Lung microvascular endothelial cell (primary cell): ENCODE measurements at places on chromosomes 2 and 18. TPM values are rescaled to one million over a fixed set of nuclear protein-coding genes. Genes with fewer than 3 reads are reported as not detected.
A peak's percentile ranks its signal among the peaks of the same experiment; 100 is the strongest.

RAD51AP2 gene
- not detected in 2 replicates for total RNA-seq

SLC66A3 gene
- 35.5 and 37.1 TPM in 2 replicates for total RNA-seq

TPRKB gene
- 20.4 and 30.3 TPM in 2 replicates for total RNA-seq

SULT1C4 gene
- 94.6 and 123 TPM in 2 replicates for total RNA-seq

DNA sequence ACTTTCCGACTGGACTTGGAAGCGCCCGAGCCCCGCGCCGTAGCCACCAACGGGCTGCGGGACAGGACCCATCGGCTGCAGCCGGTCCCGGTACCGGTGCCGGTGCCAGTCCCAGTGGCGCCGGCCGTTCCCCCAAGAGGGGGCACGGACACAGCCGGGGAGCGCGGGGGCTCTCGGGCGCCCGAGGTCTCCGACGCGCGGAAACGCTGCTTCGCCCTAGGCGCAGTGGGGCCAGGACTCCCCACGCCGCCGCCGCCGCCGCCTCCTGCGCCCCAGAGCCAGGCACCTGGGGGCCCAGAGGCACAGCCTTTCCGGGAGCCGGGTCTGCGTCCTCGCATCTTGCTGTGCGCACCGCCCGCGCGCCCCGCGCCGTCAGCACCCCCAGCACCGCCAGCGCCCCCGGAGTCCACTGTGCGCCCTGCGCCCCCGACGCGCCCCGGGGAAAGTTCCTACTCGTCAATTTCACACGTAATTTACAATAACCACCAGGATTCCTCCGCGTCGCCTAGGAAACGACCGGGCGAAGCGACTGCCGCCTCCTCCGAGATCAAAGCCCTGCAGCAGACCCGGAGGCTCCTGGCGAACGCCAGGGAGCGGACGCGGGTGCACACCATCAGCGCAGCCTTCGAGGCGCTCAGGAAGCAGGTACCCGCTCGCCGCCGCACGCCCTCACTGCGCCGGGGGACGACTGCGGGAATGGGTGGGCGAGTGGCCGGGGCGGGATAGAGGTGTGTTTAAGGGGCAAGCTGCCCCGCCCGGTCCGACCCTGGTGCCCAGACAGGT, 713 bp downstream of the ATOH8 start:
- DNase-seq: peak; percentile 41

GRCh38 chr2:236824836-236825235, 255.2 kb downstream of the ACKR3 start:
- DNase-seq: no peak

DNA sequence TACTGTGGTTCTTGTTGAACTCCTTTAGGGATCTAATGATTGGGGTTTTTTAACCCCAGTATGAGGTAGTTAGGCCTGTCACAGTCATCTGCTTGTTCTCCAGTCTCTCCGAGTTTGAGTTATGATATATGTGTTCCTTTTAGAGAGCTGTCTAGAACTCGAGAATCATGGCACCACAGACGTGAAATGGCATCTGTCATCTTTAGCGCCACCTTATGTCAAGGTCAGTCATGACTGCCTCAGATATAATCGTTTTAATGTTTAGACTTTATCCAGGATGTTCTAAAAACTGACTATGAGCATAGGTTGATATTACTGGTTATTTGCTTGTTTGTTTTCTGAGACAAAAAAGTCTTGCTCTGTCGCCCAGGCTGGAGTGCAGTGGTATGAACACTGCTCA, 112.2 kb downstream of the CEP192 start:
- DNase-seq: peak; percentile 36
